ENCODE measurements at places on chromosomes 11 and 22.

DNA sequence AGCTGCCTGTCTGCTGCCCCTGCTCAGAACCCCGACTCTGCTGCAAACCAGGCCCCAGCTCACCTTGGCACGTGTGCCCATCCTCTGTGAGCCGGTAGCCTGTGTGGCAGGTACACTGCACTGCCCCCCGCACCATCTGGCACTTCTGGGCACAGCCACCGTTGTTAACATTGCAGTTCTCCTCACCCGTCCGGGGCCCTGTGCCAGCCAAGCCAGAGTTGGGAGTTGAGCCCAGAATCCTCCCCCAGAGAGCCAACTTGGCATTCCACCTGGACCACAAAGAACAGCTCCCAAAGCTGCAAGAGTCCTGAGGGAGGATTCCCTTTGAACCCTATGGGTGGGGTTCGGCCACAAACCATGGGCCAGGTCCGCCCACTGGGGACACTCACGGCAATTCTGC, 22.5 kb downstream of the LRP4 start:
- DNase-seq: no peak

- no peak for DNase-seq
Measured at GRCh38 chr11:18624161-18624560, 10.0 kb downstream of the SPTY2D1 start.

DNA sequence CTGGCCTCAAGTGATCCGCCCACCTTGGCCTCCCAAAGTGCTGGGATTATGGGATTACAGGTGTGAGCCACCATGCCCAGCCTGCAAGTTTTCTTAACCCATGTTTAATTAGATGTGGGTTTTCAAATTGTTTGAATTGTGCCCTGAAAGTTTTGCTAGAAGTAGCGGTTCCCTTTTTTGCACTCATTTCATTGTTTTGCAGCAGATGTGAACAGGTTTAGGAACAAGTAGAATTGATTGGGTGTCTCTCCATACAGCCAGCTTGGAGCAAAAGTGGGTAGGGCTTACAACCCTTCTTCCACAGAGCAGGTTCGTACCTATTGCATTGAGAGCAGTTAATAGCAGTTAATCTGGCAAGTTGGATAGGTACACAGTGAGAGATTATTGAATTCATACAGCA, 16.1 kb downstream of the EWSR1 start:
- DNase-seq: no peak

- DNase-seq: no peak
Measured at GRCh38 chr11:75836417-75836816, 21.4 kb downstream of the UVRAG start.

DNA sequence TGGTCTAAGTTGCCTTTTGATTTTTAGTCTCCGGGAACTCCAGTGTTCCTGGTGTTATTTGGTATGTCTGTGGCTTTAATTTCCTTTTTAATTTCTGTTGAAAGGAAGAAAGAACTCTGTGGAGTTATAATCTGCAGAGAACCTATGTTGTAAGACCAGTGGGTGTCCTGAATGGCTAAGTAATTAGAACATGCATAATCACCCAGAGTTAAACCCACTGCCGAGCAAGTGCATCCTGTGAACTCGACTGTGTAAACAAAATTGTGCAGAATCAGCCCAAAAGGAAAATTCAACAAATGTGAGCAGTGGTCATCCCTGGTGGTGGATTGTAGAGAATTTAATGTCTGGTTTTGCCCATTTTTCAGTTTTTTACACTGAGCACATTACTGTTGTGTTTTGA, 162.5 kb downstream of the COMMD9 start:
- no peak for DNase-seq

GRCh38 chr11:67055812-67056211, 835 bp upstream of the RHOD start:
- DNase-seq: no peak

DNA sequence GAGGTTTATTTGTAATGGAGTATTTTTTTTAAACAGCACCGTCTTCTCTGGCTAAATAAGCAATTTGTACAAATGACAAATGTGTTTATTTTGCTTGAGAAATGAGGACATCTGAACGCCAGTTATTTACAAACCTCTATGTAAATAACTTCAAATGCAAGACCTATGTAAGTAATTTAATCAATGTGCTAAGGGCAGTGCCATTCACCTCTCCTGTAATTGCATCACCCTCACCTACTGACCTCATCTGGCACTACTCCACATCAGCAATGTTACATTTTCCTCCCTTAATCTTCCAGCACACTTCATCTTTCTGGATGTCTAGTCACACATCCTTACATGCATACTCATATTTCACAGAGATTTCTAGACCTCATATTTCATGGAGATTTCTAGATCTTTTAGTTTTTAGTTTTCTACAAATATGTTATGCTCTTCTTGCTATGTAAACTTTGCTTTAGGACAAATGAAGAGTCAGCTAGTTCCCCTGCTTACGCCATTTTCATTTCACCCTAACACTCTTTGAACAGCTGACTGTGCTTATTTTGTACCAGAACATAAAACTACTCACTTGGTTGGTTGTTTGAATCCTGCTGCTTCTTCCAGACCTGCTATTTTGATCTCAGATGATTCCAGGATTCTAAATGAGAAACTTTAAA, 238.6 kb downstream of the GRM5 start:
- no peak for DNase-seq

DNA sequence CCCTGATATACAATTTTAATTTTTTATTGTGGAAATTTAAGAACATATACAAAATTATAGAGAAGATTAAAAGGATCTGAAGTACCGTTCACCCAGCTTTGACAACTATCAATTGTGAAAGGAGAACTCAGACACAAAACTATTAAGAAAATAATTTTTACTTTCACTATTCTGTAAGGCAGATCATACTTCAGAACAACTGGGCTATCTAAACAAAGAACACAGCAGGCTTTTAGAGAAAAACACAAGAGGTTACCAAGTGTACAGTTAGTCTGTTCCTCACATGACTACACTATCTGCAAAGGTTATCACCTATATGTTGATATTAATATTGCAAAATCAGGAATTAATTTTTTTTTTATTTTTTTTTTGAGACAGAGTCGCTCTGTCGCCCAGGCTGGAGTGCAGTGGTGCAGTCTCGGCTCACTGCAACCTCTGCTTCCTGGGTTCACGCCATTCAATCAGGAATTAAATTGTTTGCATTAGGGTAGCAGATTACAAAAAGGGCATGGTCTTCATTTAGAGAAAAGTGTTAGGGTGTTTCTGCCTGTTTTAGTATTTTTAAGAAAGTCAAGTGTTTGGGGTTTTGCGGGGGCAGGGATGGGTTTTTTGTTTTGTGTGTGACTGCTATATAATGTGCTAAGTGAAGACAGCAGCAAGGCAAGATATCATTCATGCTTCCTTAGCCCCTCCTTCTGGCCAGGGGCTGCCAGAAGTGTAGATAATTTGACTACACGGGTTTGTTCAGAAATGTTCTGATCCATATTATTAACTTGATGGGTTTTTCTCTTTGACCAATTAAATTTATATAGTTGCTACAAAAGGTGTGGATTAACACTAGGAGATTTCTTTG, 27.6 kb upstream of the SIK2 start:
- no peak for DNase-seq

- DNase-seq: no peak
Measured at GRCh38 chr11:44802347-44802746, 75.6 kb downstream of the TSPAN18 start.

DNA sequence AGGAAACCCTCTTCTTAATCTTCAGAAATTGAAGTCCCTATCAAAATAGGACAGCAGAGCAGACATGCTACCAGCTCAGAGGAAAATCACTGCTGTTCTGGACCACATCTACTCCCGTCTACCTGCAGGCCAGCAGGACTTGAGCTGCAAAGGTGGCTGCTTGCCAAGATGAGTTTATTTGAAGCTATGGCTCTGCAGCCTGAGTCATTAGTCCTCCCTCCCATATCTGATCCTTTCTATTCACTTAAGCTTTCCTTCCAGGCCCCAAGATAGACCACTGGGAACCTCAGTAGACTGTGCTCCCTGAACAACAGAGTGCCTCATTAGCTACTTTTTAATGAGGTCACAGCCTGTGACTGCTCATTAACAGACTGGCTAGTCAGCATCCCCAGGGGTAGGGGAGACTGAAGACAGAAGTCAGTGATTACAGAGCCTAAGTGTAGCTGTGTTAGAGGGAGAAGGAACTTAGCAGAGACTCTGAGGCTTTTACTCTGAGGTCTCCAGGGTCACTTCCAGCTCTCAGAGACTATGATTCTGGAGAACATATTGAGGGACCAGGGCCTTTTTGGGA, 6.8 kb upstream of the OR10A2 start:
- DNase-seq: no peak

Data from NCI-H2081 treated with DMSO at 0.1 percent for 48 hours (cell line).